ENCODE measurements at places on chromosomes 5 and 9.

DNA sequence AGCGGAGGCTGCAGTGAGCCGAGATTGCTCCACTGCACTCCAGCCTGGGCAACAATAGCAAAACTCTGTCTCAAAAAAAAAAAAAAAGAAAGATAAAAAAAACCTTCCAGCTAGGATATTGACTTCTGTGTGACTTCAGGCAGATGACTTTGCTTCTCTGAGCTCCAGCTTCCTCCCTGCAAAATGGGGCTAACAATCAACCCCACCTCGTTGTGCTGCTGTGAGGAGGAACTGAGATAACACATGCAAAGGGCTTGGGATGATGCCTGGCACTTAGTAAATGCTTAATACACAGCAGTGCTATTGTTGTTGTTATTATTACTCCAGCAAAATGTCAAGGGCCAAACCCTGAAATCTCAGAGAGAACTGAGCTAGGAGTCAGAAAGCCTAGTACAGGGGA is 3.5 kb upstream of the CDX1 start:
- no peak for DNase-seq

GRCh38 chr5:5436203-5436760 is 13.8 kb downstream of the ICE1 start:
- DNase-seq = no peak

GRCh38 chr5:155150012-155150411 is 136.5 kb downstream of the KIF4B start:
- no peak for DNase-seq

DNA sequence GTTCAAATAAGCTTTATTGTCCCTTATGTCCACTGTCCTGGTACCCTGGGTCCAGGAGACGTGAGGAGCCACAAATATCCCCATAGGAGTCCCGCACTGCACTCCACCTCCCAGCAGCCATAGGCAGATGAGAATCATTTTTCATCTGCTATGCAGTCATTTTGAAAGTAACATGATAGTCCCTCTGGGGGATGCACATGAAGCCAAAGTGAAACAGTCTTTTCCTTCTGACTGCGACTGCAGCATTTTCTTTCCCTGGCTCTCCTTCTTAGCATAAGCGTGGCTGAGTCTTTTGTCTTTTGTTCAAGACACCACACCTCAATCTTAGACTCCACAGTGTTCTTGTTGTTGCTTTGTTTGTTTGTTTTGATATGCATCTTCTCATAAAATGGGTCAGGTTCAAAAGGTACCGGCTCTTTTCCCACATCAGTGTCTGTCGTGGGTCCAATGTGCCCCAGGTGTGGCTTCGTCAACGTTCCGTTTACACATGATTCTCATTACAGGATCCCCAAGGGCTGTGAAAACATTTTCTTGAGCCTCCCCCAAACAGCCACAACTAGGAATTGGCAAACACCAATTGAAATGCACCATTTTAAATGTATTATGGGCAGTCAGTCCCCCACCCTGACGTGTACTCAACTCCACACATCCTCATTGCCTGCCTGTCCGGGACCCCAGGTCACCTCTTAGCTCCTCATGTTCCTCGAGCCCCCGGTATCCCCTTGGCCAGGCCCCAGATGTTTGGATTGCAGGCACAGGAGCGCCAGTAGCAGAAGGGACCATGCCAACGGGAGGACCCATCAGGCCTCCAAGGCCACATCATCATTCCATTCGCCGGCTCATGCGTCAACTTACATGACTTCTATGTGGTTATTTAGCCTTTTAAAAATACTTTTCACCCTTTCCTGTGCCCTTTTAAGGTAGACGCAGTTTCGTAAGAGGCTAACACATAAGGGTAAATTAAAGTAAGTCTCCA is 237.8 kb upstream of the DAPK1 start:
- DNase-seq = no peak

DNA sequence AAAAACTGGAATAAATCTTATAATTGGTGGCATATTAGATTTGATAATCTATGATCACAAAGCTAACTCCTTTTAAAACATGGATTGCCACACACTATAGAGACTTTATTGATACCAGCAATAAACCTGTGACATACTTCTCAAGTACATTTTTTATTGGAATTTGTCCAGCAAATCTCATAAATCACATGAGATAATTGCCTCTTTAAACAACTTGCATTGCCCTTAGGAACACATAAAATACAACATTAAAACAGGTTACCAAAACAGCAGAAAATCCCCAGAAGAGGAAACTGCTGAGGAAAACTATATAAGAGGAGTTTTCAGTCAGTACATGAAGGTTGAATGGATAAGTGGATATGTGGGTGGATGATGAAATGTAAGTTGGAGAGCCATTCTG is 124.6 kb downstream of the SNCAIP start:
- no peak for DNase-seq

GRCh38 chr5:140553657-140554056 is 3.6 kb downstream of the SRA1 start:
- no peak for DNase-seq

DNA sequence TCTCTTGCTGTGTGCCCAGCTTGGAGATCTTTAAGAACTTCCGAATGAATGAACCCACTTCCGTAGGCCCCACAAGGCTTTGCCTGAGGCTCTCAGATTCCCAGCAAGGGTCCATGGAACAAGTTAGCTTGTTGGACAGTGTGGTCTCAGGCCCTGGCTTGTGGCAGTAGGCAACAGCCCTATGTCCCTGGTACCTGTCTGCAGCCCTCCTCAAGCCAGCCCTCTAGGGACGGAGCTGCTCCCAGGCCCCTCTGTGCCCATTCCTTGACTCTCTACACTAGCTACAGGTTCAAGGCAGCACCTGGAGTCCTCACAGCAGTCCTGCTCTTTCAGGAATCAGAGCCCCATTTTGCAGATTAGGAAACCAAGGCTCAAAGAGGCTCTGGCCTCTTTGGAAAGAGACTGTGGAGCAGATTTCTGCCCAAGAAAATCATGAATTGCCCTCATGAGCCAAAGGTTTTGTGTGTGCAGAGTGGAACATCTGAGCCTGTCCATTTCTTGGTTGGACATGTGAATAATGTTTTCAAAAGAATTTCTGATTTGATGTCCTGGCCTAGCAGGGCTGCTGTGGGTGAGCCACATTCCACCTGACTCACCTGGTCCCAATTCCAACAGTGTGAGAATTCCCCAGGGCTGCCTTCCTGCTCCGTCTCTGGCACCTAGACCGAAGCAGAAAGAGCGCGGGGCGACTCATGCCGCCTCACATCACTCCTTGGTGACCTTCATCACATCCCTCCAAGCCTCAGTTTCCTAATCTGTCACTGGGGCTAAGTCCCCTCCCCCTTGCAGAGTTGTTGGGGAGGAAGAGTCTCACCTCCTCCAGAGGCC is 131.7 kb downstream of the BARX1 start:
- DNase-seq = no peak

GRCh38 chr9:36729906-36730305 is 157.2 kb downstream of the MELK start:
- no peak for DNase-seq

Measured in stimulated activated CD4-positive, alpha-beta T cell treated with anti-CD3 and anti-CD28 coated beads, Interleukin-15, amount 100 ng/mL, for 1 hour (primary cell).